T-helper 17 cell (primary cell): ENCODE measurements at places on chromosomes 5 and 9. TPM values are rescaled to one million over a fixed set of nuclear protein-coding genes. Genes with fewer than 3 reads are reported as not detected.

IL3 gene
- total RNA-seq = not detected

PDZD2 gene
- 1.4 TPM for total RNA-seq

DNA sequence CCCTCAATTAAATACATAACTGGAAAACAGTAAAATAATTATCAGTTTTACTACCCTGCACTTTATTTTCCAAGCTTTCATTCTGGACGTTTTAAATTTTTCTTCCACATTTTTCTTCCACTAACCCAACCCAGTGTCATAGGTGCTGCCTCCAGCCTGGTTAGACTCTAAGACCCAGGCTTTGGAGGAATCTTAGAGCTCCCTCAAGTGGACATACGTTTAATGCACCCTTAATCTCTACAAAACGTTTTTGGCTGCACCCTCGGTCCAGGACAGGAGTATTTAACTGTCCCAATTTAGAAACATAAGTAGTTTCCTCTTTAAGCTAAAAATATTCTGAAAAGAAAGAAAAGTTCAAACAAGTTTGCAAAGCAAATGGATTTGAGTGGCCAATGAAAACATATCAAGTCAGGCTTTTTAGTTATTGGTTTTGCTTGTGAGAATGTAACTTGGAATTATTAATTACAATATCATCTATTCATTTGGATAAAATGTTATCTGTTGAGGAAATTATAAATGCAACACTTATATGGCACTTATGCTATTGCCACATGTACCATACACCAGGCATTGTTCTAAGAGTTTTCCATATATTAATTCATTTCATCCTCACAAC, 38.9 kb downstream of the CDH6 start:
- no peak for DNase-seq

- DNase-seq = no peak
Measured at GRCh38 chr5:23274171-23274570, 233.2 kb upstream of the PRDM9 start.

DNA sequence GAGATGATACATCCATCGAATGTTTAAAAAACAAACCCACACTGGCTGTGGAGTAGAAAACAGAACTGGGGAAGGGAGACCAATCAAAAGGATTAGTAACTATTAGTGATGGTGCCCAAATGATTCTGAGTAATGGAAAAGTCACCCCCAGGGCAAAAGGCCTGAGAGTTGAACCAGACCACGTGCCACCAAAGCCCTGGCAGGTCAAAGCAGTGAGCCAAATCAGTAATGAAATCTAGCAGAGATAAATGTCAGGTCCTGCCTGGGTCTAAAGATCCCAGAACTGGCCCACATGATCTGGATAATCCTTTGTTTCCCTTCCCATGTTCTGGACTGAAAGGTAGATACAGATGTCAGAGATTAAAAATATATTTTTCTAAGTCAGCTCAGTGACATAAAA, 9.4 kb downstream of the OTULINL start:
- DNase-seq = no peak

- peak; percentile 19 for DNase-seq
Measured at GRCh38 chr9:19127871-19128500, 694 bp upstream of the PLIN2 start.
